Stomach (tissue), 19 donors: ENCODE measurements at places on chromosomes 6 and 20. TPM values are rescaled to one million over a fixed set of nuclear protein-coding genes. Genes with fewer than 3 reads are reported as not detected.

The TMEM217 gene
- not detected for total RNA-seq

The CGA gene
- not detected for total RNA-seq

The DACT2 gene
- 4.9 TPM for total RNA-seq

The SLC17A1 gene
- total RNA-seq, result not detected

The RPS6KA2 gene
- 94.9 TPM for total RNA-seq

The MAFB gene
- 34.2 TPM for total RNA-seq

GRCh38 chr20:53873230-53873604, 197.2 kb downstream of the BCAS1 start:
- DNase-seq, result no peak
- no peaks in the 10 kb centered on the region for H3K36me3 ChIP-seq
- peaks cover 39% of the 10 kb centered on the region for H3K4me1 ChIP-seq
- H3K27me3 ChIP-seq, result no peaks in the 10 kb centered on the region

DNA sequence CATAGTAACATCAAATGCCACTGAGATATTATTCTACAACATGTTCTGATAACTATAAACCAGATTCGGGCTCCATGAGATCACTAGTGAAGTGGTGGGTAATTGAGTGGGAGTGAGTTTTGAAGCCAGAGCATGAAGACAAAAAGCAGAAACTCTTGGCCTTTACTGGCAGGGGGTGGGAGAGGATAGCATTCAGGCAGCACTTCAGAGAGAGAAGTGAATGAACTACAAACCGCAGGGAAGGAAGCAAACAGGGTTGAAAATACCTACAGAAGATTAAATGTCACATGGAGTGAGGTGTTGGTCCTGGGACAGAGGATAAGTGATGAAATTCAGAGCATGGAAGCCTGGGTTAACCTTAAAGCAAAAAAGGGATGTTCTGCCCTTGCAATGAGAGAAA, 250.0 kb downstream of the EPM2A start:
- DNase-seq, result no peak
- H3K4me3 ChIP-seq, result no peak overlapping the region
- no peak overlapping the region for H3K27ac ChIP-seq
- no peaks in the 10 kb centered on the region for H3K4me1 ChIP-seq

GRCh38 chr6:158575550-158575949, 15.7 kb downstream of the TMEM181 start:
- H3K27me3 ChIP-seq, result no peaks in the 10 kb centered on the region
- no peak for DNase-seq
- H3K4me1 ChIP-seq, result peaks cover 24% of the 10 kb centered on the region
- no peak overlapping the region for H3K4me3 ChIP-seq

DNA sequence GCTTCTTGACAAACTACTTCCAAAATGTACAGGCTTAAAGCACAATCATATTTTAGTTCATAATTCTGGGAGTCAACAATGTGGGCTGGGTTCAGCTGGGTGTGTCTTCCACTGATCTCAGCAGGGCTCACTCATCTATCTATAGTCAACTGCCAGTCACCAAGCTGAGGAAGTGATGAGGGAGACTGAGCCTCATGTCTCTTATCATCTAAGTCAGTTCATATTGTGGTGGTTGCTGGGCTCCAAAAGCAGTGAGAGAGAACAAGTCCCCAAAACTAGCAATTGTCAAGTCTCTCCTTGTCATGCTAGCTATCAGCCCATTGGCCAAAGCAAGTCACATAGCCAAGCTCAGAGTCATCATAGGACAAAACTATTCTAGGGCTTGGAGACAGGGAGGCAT, 465.9 kb upstream of the ARID1B start:
- no peaks in the 10 kb centered on the region for H3K4me1 ChIP-seq
- no peaks in the 10 kb centered on the region for H3K36me3 ChIP-seq
- H3K27ac ChIP-seq, result no peak overlapping the region
- H3K4me3 ChIP-seq, result no peak overlapping the region
- no peak for DNase-seq
- H3K27me3 ChIP-seq, result no peaks in the 10 kb centered on the region

DNA sequence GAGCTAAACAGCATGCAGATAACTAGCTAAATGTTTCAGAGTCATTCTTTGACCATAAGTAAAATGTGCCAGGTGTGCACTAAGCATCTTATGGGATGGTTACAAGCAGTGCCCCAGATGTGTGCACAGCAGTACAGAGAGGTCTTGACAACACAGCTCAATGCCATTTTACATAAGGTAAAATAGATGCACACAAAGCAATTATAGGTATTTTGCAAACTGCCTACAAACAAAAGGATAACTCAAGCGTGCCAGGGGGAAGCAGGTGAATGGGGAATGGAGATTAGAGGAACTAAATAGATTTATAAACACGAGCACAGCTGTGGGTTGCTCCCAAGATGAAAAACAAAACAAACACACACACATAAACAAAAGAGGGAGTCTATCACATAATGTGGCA, 64.8 kb downstream of the SLC2A10 start:
- H3K4me1 ChIP-seq, result no peaks in the 10 kb centered on the region
- no peak for DNase-seq
- no peak overlapping the region for H3K4me3 ChIP-seq
- H3K27ac ChIP-seq, result no peak overlapping the region
- H3K27me3 ChIP-seq, result no peaks in the 10 kb centered on the region
- no peaks in the 10 kb centered on the region for H3K36me3 ChIP-seq

DNA sequence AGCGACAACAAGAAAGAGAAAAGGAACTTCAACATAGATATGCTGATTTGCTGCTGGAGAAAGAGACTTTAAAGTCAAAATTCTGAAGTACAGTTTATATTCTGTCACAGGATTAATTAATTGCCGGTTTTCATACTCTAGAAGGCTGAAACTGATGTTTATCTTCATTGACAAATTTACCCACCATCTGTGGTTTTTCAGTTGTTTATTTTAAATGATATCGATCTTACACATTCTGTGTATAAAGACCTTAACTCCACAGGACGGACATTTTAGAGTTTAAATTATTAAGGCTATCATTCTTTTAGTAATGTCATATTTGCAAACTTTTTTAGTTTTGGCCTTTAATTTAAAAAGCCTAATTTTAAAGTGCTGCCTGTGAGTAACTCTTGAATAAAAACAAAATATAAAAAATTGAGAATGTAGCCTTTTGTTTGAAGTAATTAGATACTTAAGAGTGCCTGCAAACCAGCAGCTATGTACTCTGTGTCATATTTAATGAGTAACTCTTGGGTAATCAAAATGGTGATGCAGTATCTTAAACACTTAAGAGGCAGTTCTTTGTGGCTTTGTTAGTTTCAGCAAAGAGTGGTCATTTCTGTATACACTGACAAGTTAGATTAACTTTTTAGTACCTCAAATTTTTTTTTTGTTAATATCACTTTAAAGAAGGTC, 59.3 kb downstream of the CDC5L start:
- no peak overlapping the region for H3K4me3 ChIP-seq
- H3K27ac ChIP-seq, result no peak overlapping the region
- no peak for DNase-seq
- peaks cover 75% of the 10 kb centered on the region for H3K36me3 ChIP-seq
- H3K27me3 ChIP-seq, result no peaks in the 10 kb centered on the region

GRCh38 chr6:18178960-18179615, 23.9 kb downstream of the KDM1B start:
- H3K4me3 ChIP-seq, result no peak overlapping the region
- DNase-seq, result no peak
- H3K27me3 ChIP-seq, result no peaks in the 10 kb centered on the region
- no peaks in the 10 kb centered on the region for H3K4me1 ChIP-seq

GRCh38 chr20:37944456-37944981, 41.6 kb downstream of the VSTM2L start:
- no peak overlapping the region for H3K4me3 ChIP-seq
- peaks cover 13% of the 10 kb centered on the region for H3K27me3 ChIP-seq
- no peak for DNase-seq

DNA sequence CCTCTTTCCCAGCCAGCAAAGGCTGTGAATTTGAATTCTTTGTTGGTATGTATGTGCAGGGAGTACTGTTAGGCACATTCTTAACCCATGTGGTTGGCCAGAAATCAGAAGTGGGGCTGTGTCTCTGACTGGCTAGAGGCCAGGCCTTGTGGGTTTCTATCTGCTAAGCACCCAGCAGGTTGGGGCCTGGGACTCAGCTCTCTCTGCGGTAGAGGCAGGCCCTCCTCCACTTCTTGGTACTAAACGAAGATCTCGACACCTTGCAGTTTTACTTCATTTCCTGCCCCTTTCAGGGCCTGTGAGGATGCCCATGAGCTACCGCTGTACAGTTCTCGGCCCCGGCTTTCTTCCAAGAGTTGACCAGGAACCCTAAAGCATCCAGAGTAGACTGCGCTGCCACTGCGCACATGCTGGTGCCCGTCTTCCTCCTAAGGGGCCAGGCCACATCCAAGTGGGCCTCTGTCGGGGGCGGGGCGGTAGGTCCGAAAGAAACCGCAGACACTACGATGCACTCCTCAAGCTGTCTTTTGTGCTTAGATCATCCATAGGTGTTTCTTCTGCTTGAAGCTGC, 51.1 kb downstream of the TCP11 start:
- H3K27me3 ChIP-seq, result no peaks in the 10 kb centered on the region
- peak overlapping the region; percentile 80 for H3K27ac ChIP-seq
- peaks cover 24% of the 10 kb centered on the region for H3K4me1 ChIP-seq
- H3K4me3 ChIP-seq, result no peak overlapping the region
- peaks cover 58% of the 10 kb centered on the region for H3K36me3 ChIP-seq

DNA sequence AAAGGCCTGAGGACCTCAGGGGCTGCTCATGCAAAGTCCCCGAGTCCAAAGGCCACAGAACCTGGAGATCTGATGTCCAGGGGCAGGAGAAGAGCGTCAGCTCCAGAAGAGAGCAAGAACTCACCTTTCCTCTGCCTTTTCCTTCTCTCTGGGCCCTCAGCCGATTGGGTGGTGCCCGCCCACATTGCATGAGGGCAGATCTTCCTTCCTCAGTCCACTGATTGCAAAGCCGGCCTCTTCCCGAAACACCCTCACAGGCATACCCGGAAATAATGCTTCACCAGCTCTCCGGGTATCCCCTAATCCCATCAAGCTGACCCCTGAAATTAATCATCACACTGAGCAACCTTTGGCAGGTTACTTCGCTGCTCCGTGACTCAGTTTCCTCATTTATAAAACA, 33.4 kb downstream of the SPDEF start:
- no peaks in the 10 kb centered on the region for H3K27me3 ChIP-seq
- H3K27ac ChIP-seq, result no peak overlapping the region
- DNase-seq, result no peak
- no peaks in the 10 kb centered on the region for H3K36me3 ChIP-seq
- H3K4me1 ChIP-seq, result peaks cover 17% of the 10 kb centered on the region
- H3K4me3 ChIP-seq, result no peak overlapping the region

GRCh38 chr20:10060226-10060625, 25.4 kb downstream of the ANKEF1 start:
- no peak overlapping the region for H3K27ac ChIP-seq
- DNase-seq, result peak; percentile 18
- no peaks in the 10 kb centered on the region for H3K4me1 ChIP-seq
- peaks cover 12% of the 10 kb centered on the region for H3K36me3 ChIP-seq

- no peak for DNase-seq
- H3K36me3 ChIP-seq, result no peaks in the 10 kb centered on the region
- no peak overlapping the region for H3K4me3 ChIP-seq
Observed at GRCh38 chr20:23513164-23513563, 22.2 kb downstream of the CST8 start.

- H3K36me3 ChIP-seq, result peaks cover 98% of the 10 kb centered on the region
- H3K27me3 ChIP-seq, result no peaks in the 10 kb centered on the region
- peak overlapping the region; percentile 49 for H3K27ac ChIP-seq
- H3K4me1 ChIP-seq, result peaks cover 20% of the 10 kb centered on the region
- no peak overlapping the region for H3K4me3 ChIP-seq
- no peak for DNase-seq
Observed at GRCh38 chr6:33672808-33673207, 38.7 kb downstream of the UQCC2 start.

DNA sequence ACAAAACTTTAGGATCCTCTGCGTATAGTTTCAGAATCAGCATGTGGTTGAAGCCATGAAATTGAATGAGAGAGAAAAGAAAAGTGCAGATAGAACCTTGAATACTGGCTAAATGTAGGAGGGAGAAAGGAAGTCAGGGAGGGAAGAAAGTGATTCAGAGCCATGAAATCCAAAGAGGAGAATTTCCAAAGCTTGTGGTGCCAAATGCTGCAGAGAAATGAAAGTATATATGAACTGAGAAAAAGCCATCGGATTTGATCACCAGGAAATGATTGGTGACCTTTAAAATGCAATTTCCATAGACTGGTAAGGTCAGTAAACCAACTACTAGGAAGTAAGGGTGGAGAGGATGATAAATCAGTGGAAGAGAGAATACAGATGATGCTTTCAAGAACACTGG, 142.3 kb downstream of the TFAP2A start:
- H3K4me3 ChIP-seq, result no peak overlapping the region
- H3K27me3 ChIP-seq, result no peaks in the 10 kb centered on the region
- no peak overlapping the region for H3K27ac ChIP-seq
- no peak for DNase-seq
- H3K36me3 ChIP-seq, result no peaks in the 10 kb centered on the region

DNA sequence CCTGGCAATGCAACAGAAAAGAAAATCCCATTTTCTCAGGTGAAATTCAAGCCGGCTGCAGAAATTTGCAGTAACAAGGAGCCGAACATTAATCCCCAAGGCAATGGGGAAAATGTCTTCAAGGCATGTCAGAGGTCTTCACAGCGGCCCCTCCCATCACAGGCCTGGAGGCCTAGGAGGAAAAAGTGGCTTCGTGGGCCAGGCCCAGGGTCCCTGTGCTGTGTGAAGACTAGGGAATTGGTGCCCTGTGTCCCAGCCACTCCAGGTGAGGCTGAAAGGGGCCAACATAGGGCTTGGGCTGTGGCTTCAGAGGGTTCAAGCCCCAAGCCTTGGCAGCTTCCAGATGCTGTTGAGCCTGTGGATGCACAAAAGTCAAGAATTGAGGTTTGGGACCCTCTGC, 111.7 kb downstream of the CD24 start:
- no peaks in the 10 kb centered on the region for H3K4me1 ChIP-seq
- H3K27me3 ChIP-seq, result no peaks in the 10 kb centered on the region
- H3K27ac ChIP-seq, result no peak overlapping the region
- H3K36me3 ChIP-seq, result no peaks in the 10 kb centered on the region
- no peak for DNase-seq

- H3K4me3 ChIP-seq, result no peak overlapping the region
- no peaks in the 10 kb centered on the region for H3K36me3 ChIP-seq
- peak; percentile 84 for DNase-seq
- no peak overlapping the region for H3K27ac ChIP-seq
Observed at GRCh38 chr6:116954938-116955337, 77.9 kb downstream of the RFX6 start.

- H3K27me3 ChIP-seq, result no peaks in the 10 kb centered on the region
- no peaks in the 10 kb centered on the region for H3K36me3 ChIP-seq
- peaks cover 56% of the 10 kb centered on the region for H3K4me1 ChIP-seq
Observed at GRCh38 chr20:50283922-50284810, 93.5 kb downstream of the CEBPB start.

- H3K27me3 ChIP-seq, result no peaks in the 10 kb centered on the region
- no peaks in the 10 kb centered on the region for H3K36me3 ChIP-seq
- H3K27ac ChIP-seq, result no peak overlapping the region
- DNase-seq, result no peak
- no peak overlapping the region for H3K4me3 ChIP-seq
Observed at GRCh38 chr6:71197780-71198179, 90.8 kb upstream of the OGFRL1 start.

DNA sequence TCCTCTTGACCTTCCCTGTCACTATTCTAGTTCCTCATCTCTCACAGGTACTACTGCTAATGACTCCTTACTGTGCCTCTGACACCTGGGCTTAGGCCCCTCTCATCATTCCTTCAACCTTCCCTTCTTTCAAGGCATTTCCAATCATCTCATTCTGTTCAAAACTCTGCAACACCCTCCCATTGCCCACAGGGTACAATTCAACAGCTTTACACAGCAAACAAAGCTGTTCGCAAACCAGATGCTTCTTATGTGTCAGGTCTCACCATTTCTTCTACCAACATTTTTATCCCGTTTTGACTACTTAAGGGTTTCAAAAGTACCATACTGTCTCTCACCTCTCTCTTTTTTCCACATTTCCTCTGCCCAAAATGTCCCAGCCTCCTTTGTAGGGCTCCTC, 84.4 kb upstream of the ID4 start:
- no peak for DNase-seq
- no peaks in the 10 kb centered on the region for H3K4me1 ChIP-seq
- H3K27me3 ChIP-seq, result no peaks in the 10 kb centered on the region
- H3K36me3 ChIP-seq, result no peaks in the 10 kb centered on the region
